ENCODE measurements at places on chromosomes 11 and 22.
A peak's percentile ranks its signal among the peaks of the same experiment; 100 is the strongest.

DNA sequence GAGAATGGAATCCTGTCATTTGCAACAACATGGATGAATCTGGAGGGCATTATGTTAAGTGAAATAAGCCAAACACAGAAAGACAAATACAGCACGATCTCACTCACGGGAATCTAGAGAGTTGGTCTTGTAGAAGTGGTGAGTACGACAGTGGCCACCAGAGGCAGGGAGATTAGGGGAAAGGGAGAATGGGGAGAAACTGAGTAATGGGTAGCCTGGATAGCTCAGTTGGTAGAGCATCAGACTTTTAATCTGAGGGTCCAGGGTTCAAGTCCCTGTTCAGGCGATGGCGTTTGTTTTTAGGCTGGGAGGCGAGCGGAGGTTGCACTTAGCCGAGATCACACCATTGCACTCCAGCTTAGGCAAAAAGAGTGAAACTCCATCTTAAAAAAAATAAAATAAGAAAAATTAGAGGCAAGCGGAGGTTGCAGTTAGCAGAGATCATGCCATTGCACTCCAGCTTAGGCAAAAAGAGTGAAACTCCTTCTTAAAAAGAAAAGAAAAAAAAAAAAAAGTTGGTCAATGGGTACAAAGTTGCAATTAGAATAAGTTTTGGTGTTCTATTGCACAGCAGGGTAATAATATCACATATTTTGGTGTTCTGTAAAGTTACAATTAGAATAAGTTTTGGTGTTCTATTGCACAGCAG, 95.7 kb upstream of the UBASH3B start:
- no peak for DNase-seq

DNA sequence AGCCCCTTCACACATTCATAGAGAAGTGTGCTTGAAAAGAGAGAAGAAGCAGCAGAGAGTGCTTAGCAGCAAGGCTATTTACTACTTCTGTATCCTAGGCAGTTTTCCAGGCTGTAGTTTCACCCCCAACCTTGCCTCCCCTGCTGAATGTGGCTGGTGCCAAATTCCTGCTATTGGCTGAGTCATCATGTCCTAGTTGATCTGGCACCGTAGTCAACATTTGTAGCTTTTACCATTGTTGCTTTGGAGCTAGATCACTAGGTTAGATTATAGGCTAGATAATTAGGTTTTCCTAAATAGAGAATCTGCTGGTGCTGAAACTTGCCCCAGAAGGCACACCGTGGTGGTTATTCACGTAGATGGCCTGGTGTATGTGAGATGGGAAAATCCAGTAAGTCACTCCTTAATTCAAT, 32.7 kb downstream of the ARHGAP42 start:
- peak; percentile 89 for DNase-seq

GRCh38 chr11:3202759-3203158, 15.9 kb downstream of the MRGPRG start:
- peak; percentile 13 for DNase-seq

DNA sequence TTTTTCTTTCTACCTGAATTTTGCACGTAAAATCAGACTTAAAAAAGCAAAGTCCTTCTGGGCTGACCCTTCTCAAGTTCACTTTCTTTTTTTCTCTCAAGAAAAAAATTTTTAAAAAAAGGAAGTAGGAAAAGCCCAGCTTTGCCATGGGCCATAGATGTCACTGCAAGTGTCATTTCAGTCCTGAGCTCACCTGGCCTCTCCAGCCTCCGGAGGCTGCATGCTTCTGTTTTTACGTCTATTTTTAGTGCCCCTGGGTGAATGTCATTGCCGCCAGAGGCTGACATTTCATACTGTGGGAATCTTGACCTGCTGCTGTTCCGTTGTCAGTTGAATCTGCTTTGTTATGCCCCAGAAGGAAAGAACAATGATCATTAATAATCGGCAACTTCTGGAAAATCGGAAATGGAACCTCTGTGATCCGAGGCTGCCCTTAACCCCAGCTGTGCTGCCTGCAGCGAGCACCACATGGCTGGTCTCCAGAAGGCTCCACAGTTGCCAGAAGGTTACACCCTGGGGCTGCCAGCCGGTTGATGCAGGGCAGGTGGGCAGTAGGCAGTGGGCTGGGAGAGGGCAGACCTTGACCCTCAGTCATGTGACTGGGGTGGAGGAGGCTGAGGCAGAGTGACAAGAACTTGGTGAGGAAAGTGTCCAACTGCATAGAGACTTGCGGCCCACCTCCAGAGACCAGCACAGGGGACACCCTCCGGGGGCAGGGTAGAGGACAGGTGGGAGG, 16.7 kb upstream of the MYEOV start:
- no peak for DNase-seq

DNA sequence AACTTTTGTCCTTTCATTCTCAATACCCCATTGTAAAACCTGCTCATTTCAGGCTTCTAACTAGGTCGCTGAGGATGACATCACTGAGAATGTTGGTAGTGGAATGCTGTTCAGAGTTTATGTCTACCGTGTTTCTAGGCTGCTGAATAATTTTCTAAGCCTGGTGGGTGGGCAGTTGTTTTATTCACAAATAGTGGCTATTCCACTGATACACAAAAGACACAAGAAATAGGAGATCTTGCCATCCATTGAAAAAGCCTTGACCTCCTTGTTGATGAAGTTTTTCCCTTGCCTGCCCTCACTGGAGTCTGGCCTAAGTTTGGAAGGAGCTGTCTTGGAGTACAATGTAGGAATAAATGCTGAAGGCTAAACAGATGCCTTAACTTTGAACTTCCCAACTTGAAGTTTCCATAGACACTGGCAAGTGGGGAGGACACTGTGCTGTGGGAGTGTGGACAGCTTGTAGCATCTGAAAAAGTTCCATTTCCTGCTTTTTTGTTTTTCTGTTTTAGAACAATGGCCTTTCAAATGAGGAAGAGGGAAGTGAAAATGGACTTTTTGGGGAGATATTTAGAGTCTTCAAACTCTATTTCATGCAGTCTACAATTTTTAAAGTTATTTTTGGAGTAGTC, 59.2 kb downstream of the TRIM44 start:
- no peak for DNase-seq

- DNase-seq, result no peak
These were observed 157.1 kb upstream of the GRK3 start for GRCh38 chr22:25407226-25407858.

DNA sequence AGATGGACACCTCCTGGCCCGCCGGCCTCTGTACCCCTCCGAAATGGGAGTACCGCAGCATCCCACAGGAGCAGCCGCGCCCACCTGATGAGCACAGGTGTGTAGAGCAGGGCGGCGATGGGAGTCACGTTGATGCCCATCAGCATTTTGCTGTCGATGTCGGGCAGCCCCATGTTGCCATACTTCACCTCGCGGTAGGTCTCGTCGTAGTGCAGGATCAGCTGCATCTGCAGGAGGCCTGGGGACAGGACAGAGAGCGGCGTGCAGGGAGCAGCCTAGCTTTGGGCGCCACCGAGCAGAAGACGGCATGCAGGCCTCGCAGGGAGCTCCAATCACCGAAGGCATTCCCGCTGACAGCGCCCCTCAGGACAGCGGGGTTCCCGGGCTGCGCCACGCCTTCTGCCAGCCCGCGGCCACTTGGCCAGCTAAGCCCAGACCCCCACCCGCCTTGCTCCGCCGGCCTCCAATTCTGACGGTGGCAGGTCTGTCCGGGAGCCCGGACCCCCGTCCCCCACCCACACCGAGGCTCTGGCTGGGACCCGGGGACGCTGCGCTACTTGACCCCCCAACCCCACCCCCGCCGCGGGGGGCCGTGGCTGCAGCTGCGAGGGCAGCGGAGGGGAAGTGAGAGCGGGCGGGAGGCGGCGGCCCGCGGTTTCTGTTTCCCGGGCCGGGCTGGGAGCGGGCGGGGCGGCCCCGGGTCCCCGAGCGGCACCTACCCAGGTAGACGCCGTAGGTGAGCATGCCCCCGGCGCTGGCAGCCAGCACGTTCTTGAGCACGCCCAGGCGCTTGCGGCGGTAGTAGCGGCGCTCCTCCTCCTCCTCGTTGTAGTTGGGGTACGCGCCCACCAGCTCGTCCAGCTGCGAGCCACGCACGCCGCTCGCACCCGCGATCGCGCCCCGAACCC, 705 bp downstream of the UNC93B1 start:
- no peak for DNase-seq

- DNase-seq, result no peak
These were observed 87.3 kb upstream of the CLPB start for GRCh38 chr11:72521664-72522063.

DNA sequence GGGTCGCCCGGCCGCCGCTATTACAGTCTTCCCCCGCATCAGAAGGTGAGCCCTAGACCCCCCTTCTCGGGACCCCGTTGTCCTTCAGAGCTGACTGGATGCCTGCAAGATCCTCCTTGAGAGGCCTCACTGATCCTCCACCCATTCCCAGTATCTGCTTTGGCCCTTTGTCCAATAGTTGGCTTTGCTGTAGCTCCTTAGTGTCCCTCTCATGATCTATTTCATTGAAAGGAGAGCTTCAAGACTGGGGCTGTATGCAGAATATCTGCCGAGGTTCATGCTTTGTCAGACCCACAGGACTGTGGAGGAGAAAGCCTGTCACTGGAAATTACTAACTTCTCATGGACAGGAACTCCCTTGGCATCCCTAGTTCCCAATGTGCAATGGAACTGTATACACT, 499 bp downstream of the DLAT start:
- DNase-seq, result peak; percentile 17

GRCh38 chr11:122851366-122851966, 13.2 kb downstream of the CRTAM start:
- no peak for DNase-seq
